Right lung (tissue), 10 donors: ENCODE measurements at places on chromosomes 7 and 10.

GRCh38 chr10:103613616-103614015 is 120.1 kb downstream of the NEURL1 start:
- DNase-seq: no peak

DNA sequence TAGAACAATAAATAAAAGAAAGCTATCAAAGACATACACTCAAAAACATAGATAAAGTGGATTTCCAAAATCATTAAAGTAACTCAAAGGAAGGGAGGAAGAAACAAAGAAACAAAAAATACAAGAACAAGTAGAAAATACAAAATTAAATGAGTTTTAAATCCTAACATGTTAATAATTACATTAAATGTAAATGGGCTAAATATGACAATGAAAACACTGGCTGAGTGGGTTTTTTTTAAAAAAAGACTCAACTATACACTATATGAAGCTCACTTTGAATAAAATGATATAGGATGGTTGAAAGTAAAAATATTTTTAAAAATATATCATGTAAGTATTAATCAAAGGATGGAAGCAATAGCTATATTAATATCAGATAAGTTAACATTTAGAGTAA is 371.4 kb downstream of the PTPRN2 start:
- DNase-seq: no peak

DNA sequence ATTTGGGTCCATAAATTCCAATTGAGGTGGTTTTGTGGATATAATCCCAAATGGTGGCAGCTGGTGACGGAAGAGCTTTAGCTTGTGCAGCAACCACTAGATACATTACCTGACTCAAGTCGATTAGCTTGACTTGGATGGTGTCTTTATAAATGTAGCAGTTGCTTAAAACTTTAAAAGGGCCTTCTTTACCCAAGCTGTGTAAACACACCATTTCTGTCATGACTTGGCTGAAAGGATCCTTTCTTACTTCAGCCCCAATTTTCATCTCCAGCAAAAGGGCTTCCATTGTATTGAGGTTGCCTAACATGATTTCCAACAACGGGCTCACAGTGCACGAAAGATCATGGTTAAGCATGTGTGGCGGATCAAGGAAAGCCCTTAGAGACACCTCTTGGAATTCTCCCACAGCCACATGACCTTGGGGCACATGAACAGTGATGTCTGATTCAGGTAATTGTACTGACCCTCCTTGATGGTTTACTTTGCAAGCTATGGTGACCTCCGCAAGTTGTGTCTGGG is 57.9 kb downstream of the MACC1 start:
- DNase-seq: no peak

DNA sequence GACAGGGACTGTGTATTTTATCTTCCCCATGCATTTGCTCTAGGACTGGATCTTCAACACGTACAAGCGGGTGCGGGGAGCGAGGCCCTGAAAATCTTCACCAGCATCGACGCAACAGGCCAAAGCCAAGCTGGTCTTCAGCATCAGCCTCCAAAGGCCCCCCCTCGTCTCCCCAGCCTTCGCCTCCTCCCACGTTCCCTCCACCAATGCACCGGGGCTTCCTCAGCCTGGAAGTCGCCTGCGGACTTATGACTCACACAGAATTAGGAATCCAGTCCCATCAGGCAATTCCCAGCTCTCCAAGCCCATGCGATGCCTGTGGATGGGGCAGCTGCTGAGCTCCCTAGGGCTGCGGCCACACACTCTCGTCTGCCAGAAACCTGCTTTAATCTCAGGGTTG is 36.3 kb upstream of the RNF32 start:
- DNase-seq: no peak
